ENCODE measurements at places on chromosomes 4 and X.

- DNase-seq: peak; percentile 70
These were observed 214.6 kb downstream of the FRMPD4 start for GRCh38 chrX:12352922-12353321.

- DNase-seq: no peak
These were observed 148.8 kb downstream of the HS6ST2 start for GRCh38 chrX:132809581-132809980.

DNA sequence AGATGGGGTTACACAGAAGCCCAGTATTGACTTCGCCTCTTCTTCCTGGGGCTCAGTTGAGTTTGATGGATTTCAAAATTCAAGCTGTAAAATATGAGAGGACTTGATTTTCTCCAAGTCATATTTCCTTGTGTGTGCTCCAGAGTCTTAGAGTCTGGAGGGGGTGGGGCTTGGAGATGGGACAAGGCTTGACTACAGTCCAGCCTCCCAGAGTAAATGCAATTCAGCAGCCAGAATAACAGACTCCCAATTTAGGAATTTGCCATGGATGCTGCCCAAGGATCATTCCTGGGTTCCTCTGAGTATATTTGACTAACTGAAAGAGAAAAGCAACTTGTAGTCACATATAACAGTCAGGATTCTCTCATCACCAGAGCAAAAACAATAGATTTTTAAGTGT is 53.7 kb upstream of the RBPJ start:
- DNase-seq: no peak

DNA sequence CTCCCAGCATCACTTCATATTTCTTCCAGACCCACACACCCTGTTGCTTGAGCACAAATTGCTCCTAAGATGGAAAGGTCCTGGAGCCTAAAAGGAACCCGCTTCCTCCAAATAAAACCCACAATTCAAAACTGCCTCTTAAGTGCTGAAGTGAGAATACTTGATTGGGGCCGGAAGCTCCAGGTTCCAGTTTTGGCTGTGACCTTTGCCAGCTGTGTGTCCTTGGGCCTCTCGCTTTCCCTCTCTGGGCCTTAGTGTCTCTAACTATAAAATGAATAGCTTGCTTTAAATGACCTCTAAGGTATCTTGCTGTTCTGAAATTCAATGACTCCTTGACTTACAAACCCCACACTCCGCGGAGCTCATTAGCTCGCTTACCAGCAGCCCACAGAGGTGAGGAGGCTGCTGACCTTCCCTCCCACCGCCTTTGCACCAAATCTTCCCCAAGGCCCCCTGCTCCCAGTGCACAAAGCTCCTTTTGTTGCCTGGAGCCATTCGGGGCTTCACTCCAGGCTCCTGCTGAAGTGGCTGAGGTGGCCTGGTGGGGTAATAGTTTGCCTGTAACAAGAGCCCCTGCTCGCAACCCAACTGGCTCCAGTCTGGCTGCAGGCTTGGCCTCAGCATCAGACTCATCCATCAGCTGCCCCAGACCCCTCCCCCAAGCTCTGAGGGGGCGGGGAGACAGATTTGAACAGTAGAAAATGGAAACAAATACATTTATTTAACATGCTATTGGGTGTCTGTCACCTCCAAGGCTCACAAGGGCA is 21.8 kb downstream of the STARD8 start:
- DNase-seq: peak; percentile 74

DNA sequence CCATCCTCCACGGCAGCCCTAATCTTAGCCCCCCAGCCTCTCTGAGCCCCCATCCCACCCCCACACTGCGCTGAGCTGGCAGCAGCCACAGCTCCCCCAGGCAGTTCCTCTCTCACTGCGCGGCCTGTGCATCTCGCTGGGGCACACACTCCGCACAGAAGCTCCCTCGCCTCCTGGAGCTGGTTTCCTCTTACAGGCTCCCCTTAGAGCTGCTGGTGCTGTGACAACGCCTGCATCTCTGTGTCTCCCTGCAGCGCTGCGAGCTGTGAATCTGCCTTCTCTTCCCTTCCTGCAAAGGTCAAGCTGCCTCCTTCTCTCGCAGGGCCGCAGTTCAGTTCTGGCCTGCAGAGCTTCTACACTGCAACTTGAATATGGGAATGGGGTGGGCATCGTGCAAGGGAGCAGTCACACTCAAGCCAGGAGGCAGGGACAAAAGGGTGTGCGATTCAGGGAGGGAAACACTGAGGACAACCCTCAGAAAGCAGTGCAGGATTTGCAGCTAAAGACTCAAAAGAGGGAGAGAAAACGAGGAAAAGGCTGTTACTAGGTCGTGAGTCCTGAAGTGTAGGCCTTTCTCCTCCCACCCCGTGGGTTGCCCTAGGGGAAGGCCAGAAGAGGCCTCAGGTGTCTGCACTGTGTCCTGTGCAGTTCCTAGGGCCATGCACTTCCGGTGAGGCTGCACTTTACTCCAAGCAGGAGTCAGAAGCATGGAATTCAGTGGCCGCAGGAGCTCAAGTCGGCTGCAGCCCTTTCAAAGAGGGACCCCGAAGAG is 87.0 kb downstream of the BCOR start:
- DNase-seq: peak; percentile 77

- no peak for DNase-seq
These were observed 25.8 kb upstream of the TBL1X start for GRCh38 chrX:9438933-9439494.

DNA sequence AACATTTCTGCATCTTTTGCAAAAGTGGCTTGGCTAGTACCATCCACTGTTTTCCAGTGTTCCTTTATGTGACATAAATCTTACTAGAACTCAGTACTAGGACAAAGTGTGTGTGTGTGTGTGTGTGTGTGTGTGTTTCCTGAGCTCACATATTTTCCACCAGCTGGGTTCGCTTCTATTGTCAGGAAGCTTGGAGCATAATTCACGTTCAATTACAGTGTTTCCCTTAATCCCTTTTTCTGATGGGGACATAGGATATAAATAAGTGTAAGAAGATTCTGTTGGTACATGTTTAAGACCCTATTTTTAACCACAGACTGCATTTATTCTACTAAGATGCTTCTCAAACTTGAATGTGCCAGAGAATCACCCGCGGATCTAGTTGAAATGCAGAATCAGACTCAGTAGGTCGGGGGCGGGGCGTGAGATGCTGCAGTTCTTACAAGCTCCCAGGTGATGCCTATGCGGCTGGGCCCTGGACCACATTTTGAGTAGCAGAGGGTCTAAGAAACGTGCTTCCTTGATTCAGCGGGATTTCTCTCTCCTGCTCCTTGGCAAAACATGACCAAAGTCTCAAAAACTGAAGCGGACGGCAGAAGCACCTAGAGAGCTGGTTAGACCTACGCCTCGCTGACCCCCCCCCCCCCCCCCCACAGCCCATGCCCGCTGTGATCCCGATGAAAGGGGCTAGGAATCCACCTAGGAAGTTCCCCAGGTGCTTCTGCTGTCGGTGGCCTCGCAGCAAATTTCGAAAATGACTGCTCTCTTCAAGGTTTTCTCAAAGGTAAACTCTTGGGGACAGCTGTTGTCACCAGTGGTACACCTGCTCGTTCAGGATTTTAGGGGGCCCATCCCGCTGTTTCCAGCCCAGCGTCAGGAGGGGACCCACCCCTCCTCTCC is 797 bp downstream of the CD99L2 start:
- peak; percentile 74 for DNase-seq

DNA sequence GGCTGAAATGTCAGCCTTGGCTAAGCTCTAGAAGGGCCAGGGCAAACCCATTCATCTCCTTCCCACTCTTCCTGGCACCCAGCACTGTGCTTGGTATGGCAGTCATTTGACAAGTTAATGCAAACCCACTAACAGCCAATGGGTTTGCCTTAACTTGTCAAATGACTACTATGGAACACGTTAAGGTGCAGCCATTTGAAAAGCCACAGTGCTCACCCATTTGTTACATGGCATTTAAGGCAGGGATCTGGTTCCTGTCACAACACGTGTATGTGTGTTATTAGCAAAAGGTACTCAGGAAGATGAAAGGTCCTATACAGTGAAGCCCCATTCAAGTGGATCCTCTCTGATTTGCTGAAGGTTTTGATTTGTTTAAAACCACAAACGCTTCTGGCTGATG is 7.2 kb downstream of the CRMP1 start:
- no peak for DNase-seq

- DNase-seq: no peak
These were observed 38.0 kb downstream of the APBB2 start for GRCh38 chr4:41176340-41176739.

DNA sequence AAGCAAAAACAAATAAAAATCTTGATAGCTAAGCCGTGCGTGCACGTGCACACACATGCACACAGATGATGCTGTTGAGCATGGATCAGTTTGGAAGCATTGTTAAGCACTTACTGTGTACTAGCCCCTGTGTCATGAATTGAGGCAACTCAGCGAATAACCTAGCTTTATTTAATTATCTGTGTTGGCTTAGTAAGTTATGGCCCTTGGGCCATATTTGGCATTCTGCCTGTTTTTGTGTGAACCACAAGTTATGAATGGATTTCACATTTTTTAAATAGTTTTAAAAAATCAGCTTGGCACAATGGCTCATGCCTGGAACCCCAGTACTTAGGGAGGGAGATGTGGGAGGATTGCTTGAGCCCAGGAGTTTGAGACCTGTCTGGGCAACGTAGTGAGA is 113.6 kb upstream of the CBLL2 start:
- DNase-seq: no peak

DNA sequence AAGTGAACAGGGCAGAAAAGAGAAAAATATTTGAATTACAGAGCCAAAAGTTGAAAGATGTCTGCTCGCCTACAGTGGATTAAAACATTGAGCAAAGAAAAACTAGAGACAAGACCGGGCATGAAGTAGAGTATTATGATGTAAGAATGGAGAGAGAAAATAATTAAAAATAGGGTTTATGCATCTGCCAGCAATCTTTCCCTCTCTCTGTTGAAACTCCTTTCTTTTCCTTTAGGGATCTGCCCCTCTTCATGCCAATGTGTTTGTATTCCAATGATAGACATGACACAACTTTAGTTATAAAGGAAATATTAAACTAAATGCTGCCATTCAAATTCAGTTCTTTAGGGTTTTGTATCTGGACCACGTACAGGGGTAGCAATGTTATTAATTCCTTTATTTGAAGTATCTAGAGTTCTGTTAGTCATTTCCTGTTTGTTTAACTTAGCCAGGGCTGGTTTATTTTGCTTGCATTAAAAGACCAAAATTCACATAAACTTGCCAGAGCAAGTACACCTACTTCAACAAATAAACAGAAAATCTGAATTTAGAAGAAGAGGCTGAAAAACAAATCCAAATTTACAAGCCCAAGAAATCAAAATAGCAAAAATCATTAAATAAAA is 202.6 kb downstream of the SPOCK3 start:
- no peak for DNase-seq

- DNase-seq: peak; percentile 18
These were observed 2.2 kb downstream of the TXLNG start for GRCh38 chrX:16788477-16788876.

- DNase-seq: no peak
These were observed 605.1 kb downstream of the KCTD8 start for GRCh38 chr4:43843501-43843900.

DNA sequence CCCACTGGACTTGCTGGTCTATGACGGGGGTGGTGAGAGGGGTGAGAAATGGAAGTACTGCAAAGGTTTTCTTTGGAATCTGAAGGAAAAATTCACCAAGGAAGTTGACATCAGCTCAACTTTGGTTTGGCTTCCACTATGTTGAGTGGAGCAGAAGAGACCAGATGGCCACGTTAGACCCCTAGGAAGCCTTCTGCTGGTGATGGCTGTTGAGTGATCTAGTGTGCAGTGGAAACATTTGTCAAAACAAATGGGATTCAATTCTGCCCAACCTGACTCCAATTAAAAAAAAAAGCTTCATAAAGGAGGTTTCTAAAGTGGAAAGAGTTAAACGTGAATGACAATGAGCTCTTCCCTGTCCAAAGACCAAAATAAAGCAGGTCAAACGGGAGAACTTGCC is 25.7 kb downstream of the SEL1L3 start:
- DNase-seq: no peak

DNA sequence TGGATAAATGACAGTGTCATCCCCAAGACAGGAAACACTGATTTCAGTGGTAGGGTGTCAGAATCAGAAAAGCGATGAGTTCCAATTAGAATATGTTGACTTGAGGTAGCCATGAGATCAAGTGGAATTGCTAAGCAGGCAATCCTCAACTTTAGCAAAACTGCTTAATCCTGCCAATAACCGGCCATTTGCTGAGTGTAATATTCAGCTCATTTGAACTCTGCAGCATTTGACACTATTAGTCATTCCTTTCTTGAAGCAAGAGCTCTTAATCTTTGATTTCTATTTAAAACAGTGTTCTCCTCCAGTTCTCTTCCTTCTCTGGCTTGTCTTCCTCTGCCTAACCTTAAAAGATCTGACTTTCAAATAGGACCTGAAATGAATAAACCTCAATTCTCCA is 68.7 kb upstream of the DCLK2 start:
- no peak for DNase-seq

DNA sequence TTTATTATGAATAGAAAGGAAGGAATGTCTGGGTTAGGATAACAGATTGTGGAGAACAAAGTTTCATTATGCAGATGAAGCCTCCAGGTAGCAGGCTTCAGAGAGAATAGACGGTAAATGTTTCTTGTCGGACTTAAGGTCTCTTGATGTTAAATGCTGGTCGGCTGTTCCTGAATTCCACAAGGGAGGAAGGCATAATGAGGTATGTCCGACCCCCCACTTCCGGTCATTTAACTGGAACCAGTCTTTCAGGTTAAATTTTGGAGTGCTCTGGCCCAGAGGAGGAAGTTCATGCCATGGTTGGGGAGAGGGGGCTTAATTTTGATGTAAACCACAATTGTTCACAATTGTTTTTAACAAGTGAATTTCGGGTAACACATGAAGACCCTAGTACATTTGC is 158.1 kb upstream of the VCX3A start:
- no peak for DNase-seq

DNA sequence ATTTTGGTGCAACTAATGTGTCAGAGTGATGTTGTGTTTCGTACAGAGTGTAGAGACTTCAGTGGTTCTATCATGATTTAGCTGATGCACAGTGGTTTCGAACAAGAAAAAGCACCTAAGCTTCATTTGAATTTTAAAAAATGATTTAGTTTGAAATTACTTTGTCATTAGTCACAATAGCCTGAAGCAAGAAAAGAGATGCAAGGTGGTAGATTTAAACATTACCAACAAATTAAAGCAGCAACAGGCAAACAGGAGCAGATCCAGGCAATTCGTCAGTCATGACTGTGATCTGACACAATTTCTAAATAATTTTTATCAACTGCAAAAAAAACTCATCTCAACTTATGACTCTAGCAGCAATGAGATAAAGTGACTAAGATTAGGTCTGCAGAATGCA is 24.6 kb upstream of the COX7B2 start:
- no peak for DNase-seq
